Stimulated activated CD8-positive, alpha-beta memory T cell treated with anti-CD3 and anti-CD28 coated beads, Interleukin-15, amount 100 ng/mL, for 24 hours (primary cell): ENCODE measurements at places on chromosomes 12 and 14.

GRCh38 chr14:61211476-61212255 lies 69.5 kb downstream of the TMEM30B start:
- DNase-seq: no peak

DNA sequence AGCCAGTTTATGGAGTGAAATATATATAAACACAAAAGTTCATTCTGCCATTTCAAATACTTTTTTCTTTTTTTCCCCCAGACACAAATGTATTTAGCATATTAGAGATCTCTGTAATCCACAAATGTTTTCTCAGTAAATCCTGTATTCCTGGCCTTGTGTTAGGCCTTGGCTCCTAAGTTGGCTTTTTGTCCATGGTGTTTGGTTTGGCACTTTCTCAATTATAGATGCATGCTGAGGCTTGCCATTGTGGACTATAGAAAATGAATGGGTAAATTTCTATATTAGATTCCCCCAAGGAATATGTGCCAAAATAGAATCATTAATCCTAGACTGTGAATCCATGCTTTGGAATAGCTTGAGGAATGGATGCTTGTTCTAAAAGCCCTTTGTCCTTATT lies 17.0 kb downstream of the RIC8B start:
- no peak for DNase-seq

DNA sequence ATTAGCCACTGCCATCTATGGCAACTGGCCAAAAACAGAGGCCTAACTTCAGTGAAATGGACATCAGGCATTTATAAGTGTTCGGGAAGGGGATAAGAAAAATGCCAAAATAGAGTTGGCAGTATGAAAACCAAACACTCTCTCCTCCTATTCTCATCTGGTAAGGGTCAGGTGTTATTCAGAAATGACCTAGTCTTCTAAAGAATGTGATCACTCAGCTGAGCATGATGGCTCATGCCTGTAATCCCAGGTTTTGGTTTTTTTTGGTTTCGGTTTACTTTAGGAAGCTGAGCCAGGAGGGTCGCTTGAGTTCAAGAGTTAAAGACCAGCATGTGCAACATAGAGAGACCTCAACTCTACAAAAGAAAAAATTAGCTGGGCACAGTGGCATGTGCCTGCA lies 170.3 kb downstream of the GRIN2B start:
- no peak for DNase-seq

DNA sequence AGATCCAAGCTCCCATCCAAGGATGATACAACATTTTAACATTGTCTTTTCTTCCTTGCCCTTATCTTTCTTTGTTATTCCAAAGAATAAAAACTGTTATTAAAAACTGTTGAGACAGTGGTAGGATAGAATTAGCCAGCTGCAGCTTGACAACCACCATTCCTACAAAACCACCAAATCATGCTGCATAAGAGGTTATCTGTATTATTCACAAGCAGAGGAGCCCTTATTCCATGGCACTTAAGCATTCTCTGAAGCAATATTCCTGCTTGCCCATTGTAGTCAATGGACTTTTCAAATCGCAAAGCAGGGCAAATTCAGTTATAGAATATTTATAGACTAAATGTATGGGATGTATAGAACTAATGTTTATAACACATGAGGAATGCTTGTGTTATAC lies 3.4 kb downstream of the ABCD2 start:
- DNase-seq: no peak

DNA sequence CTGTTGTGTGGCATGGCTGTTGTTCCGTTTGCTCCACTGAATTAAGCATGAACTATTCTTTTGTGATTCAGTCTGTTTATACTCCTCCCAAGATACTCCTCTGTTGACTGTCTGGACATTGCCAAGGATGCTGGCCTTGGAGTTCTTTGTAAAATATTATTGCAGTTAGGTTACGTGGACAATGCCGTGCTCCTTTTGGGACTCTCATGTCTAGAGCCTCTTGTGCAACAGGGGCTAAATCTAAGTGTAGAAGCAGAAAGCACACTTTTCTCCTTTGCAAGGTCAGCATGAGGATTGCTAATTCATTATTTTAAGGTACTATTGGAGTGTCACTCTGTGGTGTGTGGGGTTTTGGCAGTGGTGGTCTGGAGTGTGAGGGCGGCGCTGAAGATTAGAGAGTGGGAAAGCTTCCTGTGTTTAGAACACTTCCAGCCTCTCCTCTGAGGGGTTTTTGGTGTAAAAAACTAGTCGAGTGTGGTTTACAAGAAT lies 125.4 kb downstream of the SAMD4A start:
- DNase-seq: no peak

- no peak for DNase-seq
Observed at GRCh38 chr12:86264451-86265328, 8.5 kb upstream of the MGAT4C start.

DNA sequence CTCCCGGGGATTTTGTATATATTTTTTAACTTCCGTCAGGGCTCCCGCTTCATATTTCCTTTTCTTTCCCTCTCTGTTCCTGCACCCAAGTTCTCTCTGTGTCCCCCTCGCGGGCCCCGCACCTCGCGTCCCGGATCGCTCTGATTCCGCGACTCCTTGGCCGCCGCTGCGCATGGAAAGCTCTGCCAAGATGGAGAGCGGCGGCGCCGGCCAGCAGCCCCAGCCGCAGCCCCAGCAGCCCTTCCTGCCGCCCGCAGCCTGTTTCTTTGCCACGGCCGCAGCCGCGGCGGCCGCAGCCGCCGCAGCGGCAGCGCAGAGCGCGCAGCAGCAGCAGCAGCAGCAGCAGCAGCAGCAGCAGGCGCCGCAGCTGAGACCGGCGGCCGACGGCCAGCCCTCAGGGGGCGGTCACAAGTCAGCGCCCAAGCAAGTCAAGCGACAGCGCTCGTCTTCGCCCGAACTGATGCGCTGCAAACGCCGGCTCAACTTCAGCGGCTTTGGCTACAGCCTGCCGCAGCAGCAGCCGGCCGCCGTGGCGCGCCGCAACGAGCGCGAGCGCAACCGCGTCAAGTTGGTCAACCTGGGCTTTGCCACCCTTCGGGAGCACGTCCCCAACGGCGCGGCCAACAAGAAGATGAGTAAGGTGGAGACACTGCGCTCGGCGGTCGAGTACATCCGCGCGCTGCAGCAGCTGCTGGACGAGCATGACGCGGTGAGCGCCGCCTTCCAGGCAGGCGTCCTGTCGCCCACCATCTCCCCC lies 777 bp downstream of the ASCL1 start:
- DNase-seq: no peak

GRCh38 chr14:22526218-22526617 lies 62.8 kb downstream of the DAD1 start:
- no peak for DNase-seq

DNA sequence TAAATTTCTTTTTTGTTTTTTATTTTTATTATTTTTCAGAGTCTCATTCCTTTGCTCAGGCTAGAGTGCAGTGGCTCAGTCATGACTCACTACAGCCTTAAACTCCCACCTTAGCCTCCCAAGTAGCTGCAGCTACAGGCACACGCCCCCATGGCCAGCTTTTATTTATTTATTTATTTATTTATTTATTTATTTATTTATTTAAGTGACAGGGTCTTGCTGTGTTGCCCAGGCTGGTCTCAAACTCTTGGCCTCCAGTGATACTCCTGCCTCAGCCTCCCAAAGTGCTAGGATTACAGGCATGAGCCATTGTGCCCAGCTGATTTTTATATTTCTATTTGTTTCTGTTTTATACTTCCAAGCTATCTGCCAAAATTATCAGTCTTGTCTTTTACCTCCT lies 89.2 kb upstream of the EVL start:
- no peak for DNase-seq

GRCh38 chr12:104371043-104371870 lies 67.7 kb downstream of the EID3 start:
- no peak for DNase-seq
